Stimulated activated CD8-positive, alpha-beta memory T cell treated with anti-CD3 and anti-CD28 coated beads, Interleukin-2, amount 100 ng/mL, for 1 hour (primary cell): ENCODE measurements at places on chromosomes 2 and 18.

DNA sequence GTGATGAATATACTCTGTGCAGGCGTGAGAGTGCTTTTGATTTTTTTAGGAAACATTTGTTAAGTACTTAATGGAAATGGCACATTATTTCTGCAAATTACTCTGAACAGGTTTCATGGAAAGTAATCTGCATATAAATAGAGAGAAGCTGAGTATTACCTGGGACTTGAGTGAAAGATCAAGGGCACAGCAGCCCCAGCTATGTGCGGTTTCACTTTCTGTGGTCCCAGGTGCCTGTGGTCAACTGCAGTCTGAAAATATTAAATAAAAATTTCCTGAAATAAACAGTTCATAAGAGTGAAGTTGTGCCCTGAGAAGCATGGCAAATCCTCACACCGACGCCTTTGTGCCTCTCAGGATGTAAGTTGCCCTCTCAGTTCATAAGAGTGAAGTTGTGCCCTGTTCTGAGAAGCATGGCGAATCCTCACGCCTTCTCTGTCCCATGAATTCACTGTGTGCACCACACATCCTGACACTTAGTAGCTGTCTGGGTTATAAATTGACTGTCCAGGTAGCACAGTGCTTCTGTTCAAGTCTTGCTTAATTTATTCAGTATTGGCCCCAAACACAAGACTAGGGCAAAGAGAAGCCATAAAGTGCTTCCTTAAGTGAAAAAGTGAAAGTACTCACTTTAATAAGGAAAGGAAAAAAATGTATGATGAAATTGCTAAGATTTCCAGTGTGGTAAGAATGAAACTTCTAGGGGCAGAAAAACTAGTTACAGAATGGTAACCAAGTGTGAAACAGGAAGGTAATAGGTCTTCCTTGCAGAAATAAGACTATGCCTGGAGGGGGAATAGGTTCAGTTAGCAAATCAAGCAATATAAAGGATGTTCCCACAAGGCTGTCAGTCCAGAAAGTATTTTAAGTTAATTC is 4.3 kb upstream of the SNTG2 start:
- DNase-seq = no peak

GRCh38 chr2:238415036-238415764 is 11.5 kb upstream of the ASB1 start:
- DNase-seq = no peak

DNA sequence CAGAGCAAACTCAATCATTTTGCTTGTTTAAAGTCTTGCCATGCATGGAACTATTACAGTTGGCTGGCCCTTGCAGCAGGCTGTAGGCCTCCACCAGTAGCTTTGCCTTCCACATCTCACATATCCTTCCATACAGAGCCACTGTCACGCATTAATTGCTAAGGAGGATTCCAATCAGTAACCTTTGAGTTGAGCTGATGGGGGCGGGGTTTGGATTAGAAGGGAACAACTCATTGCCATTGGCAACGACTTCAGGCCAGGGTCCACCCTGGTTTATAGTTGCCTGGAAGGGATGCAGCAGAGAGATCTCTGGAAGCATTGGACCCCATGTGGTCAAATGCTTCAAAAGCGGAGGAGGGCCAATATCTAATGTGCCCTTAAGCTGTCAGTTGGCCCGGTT is 63.3 kb upstream of the TTC39C start:
- DNase-seq = no peak

GRCh38 chr18:70311726-70312125 is 22.9 kb downstream of the SOCS6 start:
- DNase-seq = no peak

DNA sequence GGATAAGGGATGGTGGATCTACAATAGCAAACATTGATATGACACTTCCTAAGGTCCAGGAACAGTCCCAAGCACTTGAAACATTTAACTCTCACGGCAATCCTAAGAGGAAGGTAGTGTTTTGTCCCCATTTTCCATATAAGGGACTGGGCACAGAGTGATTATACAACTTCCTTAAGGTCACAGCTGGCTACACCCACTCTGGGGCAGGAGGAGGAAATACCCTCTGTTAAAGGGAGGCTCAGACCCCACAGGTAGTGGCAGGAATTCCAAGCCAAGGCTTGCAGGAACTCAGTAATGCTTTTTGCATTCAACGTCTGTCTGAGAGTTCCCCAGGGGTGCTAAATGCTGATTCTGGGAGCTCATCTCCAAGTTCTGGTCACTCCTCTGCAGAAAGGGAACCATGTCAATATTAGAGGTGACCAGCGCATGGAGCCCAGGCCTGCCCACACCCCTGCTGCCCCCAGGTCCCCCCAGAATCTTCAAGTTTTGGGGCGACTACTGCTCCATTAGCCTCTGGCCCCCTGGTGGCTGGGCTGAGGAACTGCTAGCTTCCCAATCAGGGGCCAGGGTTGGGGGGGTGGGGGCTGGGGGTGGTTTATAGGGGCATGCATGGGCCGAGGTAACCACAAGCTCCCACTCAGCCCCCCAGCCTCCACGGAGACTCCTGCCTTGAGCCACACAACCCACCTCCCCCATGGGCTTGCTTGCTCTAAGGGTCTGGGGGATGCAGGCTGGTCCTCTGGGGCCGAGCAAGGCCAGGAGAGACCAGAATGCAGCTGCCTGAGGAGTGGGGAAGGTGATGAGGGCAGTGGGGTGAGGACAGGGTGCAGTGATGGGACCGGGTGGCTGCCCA is 11.1 kb downstream of the OBSL1 start:
- DNase-seq = no peak

- no peak for DNase-seq
Observed at GRCh38 chr2:187168720-187169713, 279.0 kb downstream of the CALCRL start.

- DNase-seq = peak; percentile 1
Observed at GRCh38 chr2:190578158-190579057, 43.9 kb upstream of the NEMP2 start.

GRCh38 chr2:169007941-169008340 is 23.2 kb downstream of the ABCB11 start:
- DNase-seq = no peak

GRCh38 chr2:67156796-67157195 is 240.3 kb upstream of the ETAA1 start:
- no peak for DNase-seq

DNA sequence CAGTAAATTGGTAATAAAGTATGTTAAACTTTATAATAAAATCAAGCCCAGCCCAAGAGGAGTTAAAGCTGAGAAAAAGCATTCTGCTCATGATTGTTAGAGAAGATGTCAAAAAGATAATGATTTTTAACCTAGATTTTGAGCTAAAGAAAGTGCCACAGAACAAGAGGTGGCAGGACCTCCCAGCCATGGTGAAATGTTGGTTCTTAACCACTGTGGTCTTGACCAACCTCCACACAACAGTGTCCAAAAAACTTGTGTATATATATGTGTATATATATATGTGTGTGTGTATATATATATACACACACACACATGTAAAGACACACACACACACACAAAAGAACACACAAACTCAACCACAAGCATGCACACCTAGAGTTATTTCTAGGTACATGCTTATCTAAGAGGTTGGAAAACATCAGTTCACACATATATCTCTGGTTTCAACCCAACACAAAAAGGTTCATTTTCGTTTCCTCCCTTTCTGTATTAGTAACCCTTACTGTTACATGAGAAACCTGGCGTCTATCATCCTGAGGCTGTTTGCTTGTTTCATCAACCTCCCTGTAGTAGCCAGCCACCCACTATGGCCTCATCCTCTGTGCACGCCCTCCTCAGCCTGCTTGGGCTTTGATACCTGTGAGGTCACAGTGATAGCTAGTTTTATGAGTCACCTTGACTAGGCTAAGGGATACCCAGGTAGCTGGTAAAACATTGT is 631.8 kb upstream of the ID2 start:
- no peak for DNase-seq

DNA sequence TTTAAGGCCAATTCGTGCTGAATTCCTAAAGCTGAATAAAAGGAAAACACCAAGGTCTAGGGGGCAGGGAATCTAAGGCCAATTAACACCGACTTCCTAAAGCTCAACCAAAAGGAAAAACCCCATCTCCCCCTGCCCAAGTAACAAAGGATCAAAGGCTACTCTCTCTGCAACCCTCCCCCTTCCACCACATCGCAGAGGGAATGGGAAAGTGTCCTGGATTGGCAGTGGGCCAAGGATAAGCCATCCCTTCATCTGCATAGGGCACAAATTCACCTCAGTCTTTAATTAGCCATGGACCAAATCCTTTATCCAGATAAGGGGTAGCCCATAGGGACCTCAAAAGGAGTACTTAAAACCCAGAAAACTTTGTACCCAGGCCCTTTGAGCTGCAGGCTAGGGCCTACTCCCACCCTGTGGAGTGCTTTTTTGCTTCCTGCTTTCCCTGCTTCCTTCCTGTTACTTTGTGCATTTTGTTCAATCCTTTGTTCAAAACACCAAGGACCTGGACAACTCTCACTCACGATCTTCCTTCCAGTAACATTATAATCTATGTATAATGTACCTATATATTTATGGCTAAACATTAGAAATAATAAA is 2119.8 kb upstream of the CELF4 start:
- no peak for DNase-seq

- no peak for DNase-seq
Observed at GRCh38 chr2:60885683-60886082, 4.3 kb downstream of the REL start.

GRCh38 chr2:14074691-14075090 is 557.8 kb upstream of the LRATD1 start:
- DNase-seq = no peak

GRCh38 chr2:25326326-25327013 is 15.3 kb downstream of the DNMT3A start:
- DNase-seq = no peak

DNA sequence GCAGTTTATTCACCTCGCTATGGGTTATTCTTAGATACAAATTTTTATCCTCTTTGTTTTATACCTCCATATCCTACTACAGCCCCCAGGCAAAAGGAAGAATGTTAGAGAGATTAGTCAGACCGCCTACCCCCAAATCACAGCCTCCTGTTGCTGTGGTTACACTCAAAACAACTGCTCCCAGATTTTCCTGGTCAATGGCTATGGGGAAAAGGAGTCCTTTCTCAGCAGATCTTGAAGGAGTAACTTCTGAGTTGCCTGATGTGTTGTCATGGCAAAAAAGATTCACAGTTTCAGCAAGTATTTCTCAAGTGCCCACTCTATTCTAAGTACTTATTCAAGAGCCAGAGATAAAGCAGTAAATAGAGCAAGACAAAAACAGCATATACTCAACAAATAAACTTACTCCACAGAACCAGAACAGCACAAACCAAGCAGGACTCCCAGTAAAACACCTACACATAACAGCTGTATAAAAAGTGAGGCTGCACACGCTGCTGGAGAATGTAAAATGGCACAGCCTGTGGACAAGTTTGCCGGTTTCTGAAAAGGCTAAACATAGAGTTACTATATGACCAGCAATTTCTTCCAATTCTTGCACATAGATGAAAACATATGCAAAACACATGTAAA is 104.8 kb downstream of the NOL10 start:
- no peak for DNase-seq

DNA sequence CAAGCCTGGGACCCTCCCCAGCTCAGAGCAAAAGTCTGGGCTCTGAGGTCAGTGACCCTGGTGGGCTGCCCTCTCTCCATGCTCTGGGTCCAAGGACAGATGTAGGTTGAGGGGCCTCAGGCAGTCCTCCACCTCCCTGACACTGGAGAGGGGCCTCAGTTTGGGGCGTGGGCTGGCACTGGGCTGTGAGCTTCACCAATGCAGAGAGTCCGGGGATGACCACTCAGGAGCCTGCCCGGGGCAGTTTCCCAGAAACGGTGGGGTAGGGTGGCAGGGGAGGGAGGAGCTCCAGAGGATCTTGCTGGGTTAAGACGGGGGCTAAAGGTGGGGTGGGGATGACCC is 40.5 kb upstream of the SMAD7 start:
- no peak for DNase-seq

- no peak for DNase-seq
Observed at GRCh38 chr2:234677758-234678538, 181.1 kb upstream of the ARL4C start.

- DNase-seq = no peak
Observed at GRCh38 chr2:127614246-127614645, 31.7 kb upstream of the GPR17 start.

GRCh38 chr2:21821672-21822227 is 698.0 kb downstream of the TDRD15 start:
- no peak for DNase-seq

DNA sequence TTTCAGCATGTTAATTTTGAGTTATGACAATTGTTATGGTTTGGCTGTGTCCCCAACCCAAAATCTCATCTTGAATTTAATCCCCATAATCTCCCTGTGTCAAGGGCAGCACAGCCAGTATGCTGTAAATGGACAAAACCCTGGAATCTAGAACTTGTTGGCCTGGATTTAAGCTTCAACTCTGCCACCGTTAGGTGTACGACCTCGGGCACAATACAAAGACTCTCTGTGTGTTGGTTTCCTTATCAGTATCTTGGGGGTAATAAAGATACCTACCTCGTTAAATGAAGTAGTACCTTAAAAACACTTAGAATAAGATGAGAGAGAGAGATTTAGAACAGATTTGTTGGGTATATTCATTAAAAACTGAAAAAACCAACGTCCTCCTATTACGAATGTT is 106.5 kb downstream of the CDH19 start:
- DNase-seq = no peak

GRCh38 chr2:208541461-208541988 is 134.9 kb downstream of the PTH2R start:
- no peak for DNase-seq

GRCh38 chr18:57035590-57035989 is 111.3 kb upstream of the BOD1L2 start:
- no peak for DNase-seq

DNA sequence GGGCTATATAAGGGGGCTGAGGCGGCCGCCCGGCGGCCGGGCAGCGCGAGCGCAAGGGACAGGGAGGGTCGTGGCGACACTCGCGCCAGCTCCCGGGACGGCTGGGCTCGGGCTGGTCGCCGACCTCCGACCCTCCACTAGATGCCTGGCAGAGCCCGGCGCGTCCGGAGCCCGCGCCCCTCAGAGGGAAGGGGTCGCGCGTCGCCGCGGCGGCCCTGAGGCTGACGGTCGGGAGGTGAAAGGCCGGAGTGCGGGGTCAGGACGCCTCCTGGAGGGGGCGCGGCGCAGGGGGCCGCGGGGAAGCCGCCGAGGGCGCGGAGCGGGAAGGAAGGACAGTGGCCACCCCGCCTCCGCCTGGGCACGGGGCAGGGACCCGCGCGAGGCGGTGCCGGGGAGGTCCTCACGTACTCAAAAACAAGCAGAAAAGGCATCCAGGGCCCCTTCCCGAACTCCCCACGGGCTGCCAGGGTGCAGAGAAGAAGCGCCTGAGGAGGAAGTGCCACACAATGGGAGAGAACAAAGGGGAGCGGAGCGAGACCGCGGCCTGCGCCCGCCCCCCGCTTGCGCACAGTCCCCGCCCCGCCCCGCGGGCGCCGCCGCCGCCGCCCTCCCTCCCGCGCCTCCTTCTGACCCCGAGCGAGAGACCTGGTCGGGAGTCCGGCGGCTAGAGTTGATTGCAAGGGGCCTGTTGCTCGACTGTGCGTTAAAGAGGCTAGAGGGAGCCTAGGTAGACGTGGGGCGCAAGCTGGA is 776 bp upstream of the KLF7 start:
- peak; percentile 43 for DNase-seq

GRCh38 chr2:98346311-98347236 is at the start of gene CNGA3:
Gene CNGA3, plus strand, starts transcription at chr2:98346456. Its CDS starts 23,520 bp downstream, at chr2:98369976.
- DNase-seq = no peak
